Dermis blood vessel endothelial cell (primary cell): ENCODE measurements at places on chromosomes 6 and 20. TPM values are rescaled to one million over a fixed set of nuclear protein-coding genes. Genes with fewer than 3 reads are reported as not detected.

The TBPL1 gene
- total RNA-seq, result 32.0 and 35.2 TPM in 2 replicates

The ADGRF5 gene
- total RNA-seq, result 140 and 211 TPM in 2 replicates

The AFG1L gene
- total RNA-seq, result 3.4 and 3.7 TPM in 2 replicates

The SLC12A5 gene
- total RNA-seq, result 0.17 and 0.47 TPM in 2 replicates

The KIF25 gene
- total RNA-seq, result not detected in 2 replicates

The ZSWIM3 gene
- total RNA-seq, result 8.7 and 11.9 TPM in 2 replicates
